HCT116 (cell line): ENCODE measurements at places on chromosomes 3 and 15.

DNA sequence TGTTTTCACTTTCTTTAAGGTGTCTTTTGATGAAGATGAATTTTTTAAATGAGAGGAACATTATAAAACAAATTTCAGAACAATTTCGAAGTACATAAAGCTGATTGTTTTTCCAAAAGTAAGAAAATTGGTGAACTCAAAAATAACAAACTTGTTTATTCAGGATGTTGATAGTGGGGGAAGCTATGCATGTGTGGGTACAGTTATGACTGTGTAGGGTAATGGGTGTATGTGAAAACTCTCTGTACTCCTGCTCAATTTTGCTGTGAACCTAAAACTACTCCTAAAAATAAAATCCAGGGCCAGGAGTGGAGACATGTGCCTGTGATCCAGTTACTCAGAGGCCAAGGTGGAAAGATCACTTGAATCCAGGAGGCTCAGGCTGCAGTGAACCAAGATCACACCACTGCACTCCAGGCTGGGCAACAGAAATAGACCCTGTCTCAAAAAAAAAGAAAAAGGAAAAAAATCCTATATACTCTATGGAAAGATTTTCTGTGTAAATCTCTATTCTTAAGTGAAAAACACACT, 37.2 kb downstream of the PIK3CB start:
- DNase-seq: no peak

DNA sequence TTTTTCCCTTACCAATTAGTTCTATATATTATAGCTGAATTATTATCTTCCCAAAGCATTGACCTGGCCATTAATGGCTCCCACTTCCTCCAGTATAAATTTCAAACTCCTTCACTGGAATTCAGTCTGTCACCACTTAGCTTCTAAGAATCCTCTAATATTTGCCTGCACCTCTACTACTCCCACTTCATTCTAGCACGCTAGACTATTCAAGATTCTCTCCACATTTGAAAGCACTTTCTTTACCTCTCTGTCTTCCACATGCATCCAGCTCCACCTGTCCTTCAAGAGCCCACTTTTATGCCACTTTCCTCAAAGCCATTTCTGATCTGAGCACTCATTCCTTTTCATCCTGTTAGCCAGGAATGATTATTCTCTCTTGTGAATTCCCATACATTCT, 15.0 kb downstream of the SENP8 start:
- DNase-seq: no peak

- no peak for DNase-seq
Observed at GRCh38 chr15:57228395-57228794, 147.9 kb upstream of the CGNL1 start.

GRCh38 chr3:120427201-120427600, 23.6 kb downstream of the FSTL1 start:
- no peak for DNase-seq

DNA sequence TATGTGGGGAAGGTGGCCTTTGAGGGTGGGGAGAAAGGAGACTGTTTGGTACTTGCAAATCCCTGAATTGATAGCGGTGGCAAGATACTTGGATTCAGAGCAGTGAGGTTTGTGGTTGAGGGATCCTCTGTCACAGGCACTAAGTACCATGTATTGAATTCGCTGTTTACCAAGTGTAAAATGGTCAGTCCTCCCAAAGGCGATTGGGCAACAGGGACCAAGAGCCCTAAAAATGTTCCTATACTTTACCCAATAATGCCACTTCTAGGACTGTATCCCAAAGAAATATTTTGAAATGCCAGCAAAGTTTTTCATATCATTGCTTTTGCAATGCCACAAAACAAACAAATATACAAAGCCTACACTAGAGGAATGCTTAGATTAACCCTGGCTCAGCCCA, 43.4 kb upstream of the MRPS22 start:
- no peak for DNase-seq

GRCh38 chr3:72043204-72044133, 258.5 kb upstream of the PROK2 start:
- no peak for DNase-seq

GRCh38 chr3:28042707-28043106, 198.7 kb upstream of the CMC1 start:
- no peak for DNase-seq

DNA sequence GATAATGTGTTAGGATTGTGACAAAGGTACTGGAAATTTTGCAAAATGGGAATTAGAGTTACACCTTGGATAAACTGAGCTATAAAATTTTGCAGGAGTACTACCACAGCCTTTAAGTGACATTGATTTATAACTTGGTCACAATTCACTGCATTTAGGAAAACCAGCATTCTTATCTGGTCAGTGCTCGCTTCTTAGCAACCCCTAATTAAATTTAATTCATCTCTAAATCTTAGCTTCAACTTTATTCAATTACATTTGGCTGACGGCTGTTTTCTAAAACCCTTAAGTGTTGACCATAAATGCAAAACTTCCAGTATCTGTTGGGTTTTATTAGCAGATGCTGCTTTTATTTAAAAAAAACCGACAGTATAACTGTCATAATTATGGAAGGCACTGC, 31.3 kb downstream of the TFRC start:
- no peak for DNase-seq

- no peak for DNase-seq
Observed at GRCh38 chr3:45604596-45604995, 10.0 kb downstream of the LIMD1 start.

- DNase-seq: no peak
Observed at GRCh38 chr15:36777926-36778325, 198.5 kb downstream of the CDIN1 start.

DNA sequence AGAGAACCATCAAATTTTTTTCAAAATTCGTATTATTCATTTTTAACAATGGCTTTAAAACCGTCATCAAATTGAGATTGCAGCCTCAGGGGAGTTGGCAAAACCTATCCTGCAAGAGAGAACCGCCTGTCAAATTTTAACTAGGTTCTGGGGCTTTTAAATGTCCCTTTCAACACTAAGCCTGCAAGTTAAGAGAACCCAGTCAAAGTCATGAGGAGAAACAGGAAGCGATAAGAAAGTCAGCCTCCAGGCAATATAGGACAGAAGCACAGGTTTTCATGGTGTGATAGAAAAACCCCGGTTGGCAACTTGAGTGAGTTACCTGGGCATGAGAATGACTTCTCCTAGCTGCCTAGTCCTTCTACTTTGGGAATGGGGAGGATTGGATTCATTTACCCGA, 59.8 kb downstream of the CPNE4 start:
- no peak for DNase-seq

- no peak for DNase-seq
Observed at GRCh38 chr15:77825252-77825542, 192.5 kb upstream of the LINGO1 start.

DNA sequence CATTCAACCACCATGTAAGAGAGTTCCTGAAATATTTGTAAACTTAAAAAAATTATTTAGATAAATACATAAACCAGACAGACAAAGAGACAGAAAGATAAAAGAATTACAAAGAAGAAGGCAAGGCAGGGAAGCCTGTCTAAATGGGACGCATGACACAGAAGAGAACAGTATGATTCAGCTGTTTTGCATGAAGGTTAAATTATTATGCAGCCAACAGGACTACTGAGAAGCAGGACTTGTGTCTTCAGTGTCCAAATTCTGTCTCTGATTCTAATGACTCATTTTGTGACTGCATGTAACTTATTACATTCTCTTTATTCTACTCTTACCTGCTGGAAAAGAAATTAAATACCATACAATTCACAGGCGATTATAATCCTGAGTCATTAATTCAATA, 340.4 kb upstream of the KCNMB2 start:
- no peak for DNase-seq

- no peak for DNase-seq
Observed at GRCh38 chr3:41478278-41478677, 279.0 kb downstream of the CTNNB1 start.

DNA sequence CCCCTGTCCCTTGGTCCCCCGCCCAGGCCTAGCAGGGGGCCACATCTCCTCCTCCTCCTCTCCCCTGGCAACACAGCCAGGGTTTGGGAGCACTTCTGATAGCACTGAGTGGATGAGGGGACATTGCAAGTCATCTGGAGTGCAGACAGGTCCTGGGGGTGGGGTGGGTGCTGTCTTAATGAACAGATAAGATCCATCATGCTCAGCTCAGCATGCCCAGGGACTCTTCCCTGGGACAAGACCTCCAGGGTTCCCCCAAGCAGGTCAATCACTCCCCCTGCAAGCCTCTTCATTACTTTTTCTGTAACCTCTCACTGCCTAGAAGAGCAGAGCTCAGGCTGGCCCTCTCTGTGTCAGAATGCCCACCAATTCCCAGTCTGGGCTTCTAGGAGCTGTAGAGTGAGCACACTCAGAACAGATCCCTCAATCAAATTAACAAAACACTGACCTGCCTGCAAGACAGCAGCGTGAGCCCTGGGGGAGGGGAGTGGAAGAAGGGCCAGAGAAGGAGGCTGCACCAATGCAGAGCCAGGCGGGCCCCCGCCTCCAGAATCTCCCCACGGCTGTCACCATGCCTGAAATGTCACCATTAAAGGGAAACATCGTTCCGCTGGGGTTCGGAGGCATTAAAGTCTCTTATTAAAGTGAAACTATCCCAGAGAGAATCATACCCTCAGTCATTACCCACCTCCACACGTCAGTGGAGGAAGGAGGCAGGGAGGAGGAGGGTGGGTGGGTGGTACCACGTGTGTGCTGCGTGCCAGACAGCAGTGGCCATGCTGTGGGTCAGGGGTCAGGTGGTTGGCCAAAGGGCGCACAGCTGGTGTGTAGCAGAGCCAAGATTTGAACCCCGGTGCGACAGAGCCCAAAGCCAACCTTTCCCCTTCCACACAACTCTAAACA, 114.7 kb upstream of the LINGO1 start:
- DNase-seq: no peak

- no peak for DNase-seq
Observed at GRCh38 chr15:31149088-31149505, 47.6 kb upstream of the TRPM1 start.

GRCh38 chr15:51846463-51847230, 17.2 kb downstream of the TMOD3 start:
- peak; percentile 87 for DNase-seq

GRCh38 chr15:35260941-35261340, 175.8 kb upstream of the NANOGP8 start:
- no peak for DNase-seq

DNA sequence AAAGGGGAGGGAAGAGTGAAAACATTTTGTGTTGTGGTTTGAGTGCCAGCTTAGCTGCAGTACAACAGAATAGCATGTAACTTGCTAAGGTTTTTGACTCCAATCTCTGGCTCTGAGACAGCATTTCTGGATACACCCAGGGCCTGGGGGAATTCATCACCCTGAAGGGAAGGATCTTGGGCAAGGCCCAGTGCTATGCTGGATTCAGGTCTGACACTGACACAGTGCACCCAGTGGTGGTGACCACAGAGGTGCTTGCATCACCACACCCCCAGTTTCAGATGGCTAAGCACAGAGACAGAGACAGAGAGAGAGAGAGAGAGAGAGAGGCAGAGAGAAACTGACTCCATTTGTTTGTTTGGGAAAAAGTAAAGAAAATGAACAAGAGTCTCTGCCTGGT, 74.1 kb upstream of the KBTBD8 start:
- no peak for DNase-seq

DNA sequence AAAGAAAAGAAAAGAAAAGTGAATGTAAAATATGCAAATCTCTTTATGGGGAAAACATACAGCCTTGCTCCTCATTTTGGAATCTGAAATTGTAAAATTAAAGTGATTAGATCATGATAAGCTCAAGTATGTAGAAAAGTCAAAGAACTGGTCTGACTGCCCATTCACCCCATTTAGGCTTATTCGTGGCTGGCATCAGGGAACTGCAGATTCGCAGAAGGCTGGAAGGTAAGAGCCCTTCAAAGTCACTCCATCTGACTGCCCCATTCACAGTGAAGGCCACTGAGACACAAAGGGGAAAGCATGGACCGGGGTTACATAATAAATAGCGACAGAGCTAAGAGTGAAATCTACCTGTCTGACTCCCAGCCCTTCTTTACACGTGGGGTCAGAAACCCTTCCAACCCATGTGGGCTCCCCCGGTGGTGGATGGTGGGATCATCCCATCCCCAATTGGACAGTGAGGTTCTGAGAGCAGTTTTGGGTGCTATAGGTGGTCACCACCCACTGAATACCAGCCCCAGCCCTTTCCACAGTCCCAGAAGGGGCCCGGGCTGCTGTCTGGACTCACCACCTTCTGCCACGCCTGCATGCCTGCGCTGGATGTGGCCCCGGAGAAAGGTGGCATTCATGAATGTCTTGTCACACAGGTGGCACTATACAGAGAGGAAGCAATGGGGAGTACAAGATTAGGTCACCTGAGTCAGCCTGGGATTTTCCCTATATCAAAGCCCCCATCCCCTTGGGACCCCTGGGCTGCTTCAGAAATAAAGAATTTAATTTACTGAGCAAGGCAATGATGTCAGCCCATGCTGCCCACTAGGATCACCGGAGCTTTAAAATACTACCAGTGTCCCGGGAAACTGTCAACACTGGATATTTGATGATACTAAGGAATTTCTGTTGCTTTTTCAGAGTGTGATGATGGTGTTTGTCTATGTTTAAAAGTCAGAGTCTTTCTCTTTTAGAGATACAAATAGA, 17.9 kb downstream of the DZIP1L start:
- no peak for DNase-seq

DNA sequence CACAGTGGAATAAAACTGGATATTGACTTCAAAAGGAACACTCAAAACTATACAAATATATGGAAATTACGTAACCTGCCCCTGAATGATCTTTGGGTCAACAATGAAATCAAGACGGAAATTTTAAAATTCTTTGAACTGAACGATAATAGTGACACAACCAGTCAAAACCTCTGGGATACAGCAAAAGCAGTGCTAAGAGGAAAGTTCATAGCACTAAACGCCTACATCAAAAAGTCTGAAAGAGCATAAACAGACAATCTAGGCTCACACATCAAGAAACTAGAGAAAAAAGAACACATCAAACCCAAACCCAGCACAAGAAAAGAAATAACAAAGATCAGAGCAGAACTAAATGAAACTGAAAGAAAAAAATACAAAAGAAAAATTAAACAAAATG, 46.6 kb downstream of the DNAAF4 start:
- DNase-seq: no peak

DNA sequence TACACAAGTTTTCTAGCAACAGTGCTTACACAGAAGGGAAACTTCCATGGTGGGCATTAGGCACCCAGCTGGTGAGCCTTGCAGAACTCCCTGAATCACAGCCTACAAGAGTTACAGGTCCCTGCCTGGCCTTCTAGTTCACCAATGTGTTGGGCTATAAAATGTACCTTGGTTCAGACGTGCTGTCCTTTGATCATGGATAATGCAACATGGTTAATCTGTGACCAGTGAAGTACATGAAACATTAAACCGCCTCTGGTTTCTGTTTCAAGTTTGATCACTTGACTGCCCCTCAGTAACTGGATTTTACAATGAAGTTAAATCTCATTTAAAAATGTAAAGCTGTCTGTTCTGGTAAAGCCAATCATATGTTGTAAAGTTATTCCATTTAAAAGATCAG, 51.8 kb downstream of the FMN1 start:
- no peak for DNase-seq

- DNase-seq: no peak
Observed at GRCh38 chr3:100898681-100899080, 94.5 kb downstream of the ABI3BP start.
